DMS 273 treated with DMSO at 0.1 percent for 48 hours (cell line): ENCODE measurements at places on chromosomes 4 and X.

DNA sequence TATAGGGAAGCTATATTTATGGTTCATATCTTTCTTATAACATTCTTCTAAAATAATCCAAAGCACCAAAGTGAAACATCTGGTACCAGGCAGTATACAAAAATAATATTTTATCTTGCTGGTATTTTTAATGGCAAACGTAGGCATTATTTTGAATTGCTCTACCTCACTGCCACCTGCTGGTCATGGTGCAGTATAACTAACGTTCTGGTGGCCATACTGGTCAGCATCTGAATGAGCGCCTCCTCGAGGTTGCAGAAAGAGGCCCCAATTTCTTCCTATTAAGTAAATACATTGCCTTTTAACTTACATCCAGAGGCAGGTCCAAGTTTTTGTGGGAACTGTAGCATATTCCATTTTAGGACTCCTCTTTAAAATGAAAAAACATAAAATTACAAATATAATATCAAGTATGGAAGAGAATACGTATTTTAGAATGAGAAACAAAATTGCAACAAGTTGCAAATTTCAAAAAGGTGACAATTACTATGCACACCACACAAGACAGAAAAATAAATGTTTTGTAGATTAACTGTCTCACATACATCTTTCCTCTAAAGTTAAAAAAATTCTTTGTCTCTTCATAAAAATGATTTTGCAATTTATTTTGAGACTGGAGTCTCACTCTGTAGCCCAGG, 22.9 kb upstream of the CWH43 start:
- peak; percentile 40 for DNase-seq

GRCh38 chr4:86338521-86338920, 21.3 kb downstream of the MAPK10 start:
- DNase-seq, result no peak

- DNase-seq, result no peak
Measured at GRCh38 chrX:85375333-85375738, 4.1 kb downstream of the POF1B start.

- no peak for DNase-seq
Measured at GRCh38 chr4:158912806-158913205, 144.0 kb downstream of the FNIP2 start.

GRCh38 chrX:23435108-23435507, 100.5 kb downstream of the PTCHD1 start:
- no peak for DNase-seq
